ENCODE measurements at places on chromosomes 7 and 10. TPM values are rescaled to one million over a fixed set of nuclear protein-coding genes. Genes with fewer than 3 reads are reported as not detected.

- no peak for DNase-seq
These were observed 56.3 kb downstream of the WDFY4 start for GRCh38 chr10:48740988-48741387.

The ZC3HAV1L gene
- 9.0 TPM for total RNA-seq

DNA sequence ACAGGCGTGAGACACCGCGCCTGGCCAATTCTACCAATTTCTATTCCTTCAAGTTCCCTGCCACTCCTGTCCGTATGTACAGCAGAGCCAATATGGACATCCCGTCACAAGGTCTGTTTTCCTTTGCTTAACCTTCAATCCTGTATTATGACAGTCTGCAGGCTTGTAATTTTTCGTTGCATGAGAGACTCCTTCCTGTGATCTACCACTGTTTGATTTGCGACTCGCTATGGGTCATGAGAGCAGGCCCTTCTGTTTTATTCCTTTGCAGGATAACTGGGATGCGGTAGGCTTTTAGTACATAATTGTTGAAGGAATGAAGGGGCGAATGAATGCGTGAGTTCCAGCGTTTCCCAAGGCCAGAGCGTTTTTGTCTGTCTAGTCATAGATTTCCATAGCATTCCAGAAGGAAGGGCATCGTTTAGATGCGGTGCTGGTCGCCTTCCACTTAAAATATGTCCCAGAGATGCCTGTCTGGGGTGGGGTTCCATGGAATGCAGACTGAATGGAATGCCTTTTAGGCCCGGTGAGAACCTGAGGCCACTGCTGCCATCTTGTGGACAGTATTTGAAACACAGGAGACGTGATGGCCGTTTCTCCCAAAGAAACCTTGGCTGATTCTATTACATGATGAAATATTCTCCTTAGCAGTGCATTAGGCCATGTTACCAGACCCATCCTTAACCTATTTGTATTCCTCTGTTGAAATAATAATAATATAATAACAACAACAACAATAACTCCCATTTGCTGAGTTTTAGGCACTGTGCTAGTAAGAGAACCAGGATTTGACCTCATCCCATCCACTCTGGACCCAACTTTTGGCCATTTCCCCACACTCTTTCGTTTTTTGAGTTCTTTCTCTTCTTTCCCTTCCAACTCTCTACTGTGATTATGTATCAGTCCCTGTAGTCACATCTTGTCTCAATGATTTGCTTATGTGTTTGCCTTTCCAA, 193.2 kb downstream of the MYOF start:
- peak; percentile 85 for DNase-seq

The ACSL5 gene
- total RNA-seq: 34.1 TPM

DNA sequence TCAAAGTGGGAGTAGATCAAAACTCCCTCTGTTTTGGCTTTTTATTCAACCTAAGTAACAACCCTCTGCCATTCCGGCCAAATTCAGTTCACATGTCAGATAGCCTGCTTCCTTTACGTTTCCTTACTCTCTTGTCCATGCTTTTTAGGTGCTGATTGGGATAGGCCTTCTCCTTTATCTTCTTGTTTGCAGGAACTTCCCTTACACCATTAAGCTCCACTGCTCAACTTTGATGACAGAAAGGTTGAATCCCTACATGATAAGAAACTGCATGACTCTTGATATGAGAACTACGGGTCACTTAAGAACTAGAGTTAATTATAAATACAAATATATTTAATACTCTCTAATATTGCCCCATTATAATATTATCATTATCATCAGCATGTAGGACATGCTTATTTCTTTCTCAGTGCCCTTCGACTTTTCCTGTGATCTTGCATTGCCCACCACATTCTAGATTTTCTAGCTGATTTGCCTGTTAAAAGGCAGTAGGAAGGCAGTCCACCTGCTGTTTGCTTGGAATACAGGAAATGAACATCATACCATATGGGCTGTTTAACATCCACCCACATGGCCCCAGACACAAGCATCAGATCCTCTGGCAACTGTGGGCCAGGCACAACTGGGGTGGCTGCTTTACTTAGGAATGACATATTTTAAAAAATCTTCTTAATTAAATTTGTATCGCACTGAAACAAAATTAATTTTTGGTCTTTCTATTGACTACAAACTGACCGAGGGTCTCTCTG, 59.7 kb upstream of the CCDC6 start:
- DNase-seq: no peak

The BTBD16 gene
- 1.2 TPM for total RNA-seq

The OR2A12 gene
- total RNA-seq: not detected

The WNT8B gene
- total RNA-seq: not detected

- DNase-seq: no peak
These were observed 46.1 kb upstream of the APBB1IP start for GRCh38 chr10:26391701-26392695.

DNA sequence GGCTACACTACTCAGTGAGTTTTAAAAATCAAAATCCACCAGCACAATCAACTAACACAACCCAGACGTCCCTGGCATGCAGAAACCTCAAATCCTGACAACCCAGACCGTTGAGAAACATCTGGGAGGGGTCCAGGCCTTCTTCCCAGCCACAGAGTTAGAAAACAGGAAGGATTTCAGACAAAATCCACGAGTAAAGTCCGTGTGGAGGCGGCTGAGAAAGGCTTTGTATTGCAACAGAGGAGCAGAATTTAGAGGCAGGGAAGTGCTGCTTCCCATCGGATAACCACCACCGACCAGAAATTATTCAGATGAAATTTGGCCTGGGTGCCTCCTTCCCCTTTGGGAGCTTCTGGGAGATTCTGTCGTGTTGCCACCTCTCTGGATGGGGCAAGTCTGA, 61.5 kb downstream of the TNS3 start:
- peak; percentile 78 for DNase-seq

- no peak for DNase-seq
These were observed 101.8 kb upstream of the ELMO1 start for GRCh38 chr7:37550426-37550825.

- DNase-seq: no peak
These were observed 59.7 kb downstream of the CAMK2B start for GRCh38 chr7:44265728-44266127.

- DNase-seq: no peak
These were observed 1.3 kb upstream of the SCD start for GRCh38 chr10:100345570-100346330.

The LRRD1 gene
- not detected for total RNA-seq

The DIP2C gene
- total RNA-seq: 31.5 TPM

The ENO4 gene
- total RNA-seq: 0.20 TPM

GRCh38 chr7:101860316-101861217, 43.1 kb downstream of the CUX1 start:
- no peak for DNase-seq

The TLX1 gene
- total RNA-seq: not detected

DNA sequence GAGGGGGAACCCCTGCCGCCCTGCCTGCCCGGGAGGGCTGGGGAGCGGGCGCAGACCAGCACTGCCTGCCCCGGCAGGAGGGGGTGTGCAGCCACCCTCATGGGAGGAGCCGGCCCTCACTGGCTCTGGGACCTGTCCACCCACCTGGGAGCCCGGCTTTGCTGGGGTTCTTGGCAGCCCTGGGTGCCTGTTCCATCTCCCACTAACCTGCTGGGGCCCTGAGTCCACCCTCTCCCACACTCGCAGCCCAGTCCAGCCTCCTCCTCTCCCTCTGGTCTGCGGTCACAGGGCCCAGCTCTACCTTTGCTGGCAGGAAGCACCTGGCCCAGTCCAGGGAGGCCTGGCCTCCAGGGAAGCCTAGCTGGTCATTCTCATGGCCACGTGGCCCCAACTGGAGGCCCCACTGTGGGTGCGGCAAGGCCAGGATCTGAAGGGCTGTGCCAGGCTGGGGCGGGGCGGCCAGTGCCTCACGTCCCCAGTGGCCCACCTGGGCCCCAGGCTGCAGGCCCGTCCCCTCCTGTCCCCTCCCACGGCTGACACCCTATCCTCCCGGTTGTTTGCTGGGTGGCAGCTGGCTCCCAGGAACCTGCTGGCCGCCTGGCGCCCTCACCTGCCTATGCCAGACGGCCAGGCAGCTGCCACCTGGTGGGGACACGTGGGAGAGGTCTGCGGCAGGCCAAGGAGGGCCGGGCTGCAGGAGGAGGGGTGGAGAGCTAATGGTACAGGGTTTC, at the start of gene TMEM184A:
TSS of gene TMEM184A (minus strand) at position 393 of the 731 bp plus-strand sequence. CDS start 721 bp downstream, outside the sequence.
- DNase-seq: peak; percentile 92

GRCh38 chr10:14039968-14040668, 290.6 kb downstream of the FRMD4A start:
- no peak for DNase-seq

DNA sequence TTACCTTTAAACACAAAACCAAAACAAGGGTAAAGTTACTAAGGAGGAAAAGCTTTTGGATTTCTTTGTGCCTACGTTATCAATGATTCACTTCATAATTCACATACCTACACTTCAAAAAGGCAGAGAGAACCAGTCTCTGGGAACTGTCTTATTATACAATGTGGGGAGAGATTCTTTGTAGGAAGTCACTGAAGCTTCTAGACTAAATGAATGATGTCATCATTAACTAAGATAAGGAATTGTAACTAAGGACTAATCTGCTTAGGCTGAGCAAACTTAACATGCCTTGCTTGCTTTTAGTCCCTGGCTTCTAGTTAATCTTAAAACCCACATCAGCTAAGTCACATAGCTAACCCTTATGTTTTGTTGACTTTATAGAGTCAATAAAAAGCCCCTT, 771.2 kb downstream of the NXPH1 start:
- no peak for DNase-seq

DNA sequence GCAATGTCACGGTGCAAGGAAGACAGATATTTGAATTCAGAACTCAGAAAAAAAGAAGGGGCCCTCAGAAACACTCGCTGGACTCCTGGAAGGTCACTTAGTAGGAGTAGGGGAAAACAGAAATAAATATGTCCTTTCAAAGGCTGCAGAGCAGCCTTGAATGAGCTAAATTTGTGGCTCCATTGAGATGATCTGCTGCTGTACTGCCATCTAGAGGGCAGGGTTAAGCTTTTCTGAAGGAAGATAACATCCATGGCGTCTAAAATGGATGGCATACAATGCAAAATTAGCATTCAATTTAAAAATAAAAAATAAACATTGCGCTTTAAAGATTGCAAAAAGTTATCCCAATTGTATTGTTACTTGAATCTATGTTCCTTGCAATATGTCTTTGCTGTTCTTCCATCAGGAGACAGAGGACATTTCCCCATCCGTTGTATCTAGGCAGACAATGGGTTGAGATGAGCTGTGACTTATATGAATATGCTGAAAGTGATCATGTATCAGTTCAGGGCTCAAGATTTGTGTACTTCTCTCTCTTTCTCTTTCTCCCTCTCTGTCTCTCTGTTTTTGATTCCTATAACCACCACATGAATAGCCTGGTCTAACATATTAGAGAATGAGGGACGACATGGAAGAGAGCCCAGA, 642.2 kb downstream of the SH2D4B start:
- DNase-seq: no peak

The WNT16 gene
- 0.17 TPM for total RNA-seq

DNA sequence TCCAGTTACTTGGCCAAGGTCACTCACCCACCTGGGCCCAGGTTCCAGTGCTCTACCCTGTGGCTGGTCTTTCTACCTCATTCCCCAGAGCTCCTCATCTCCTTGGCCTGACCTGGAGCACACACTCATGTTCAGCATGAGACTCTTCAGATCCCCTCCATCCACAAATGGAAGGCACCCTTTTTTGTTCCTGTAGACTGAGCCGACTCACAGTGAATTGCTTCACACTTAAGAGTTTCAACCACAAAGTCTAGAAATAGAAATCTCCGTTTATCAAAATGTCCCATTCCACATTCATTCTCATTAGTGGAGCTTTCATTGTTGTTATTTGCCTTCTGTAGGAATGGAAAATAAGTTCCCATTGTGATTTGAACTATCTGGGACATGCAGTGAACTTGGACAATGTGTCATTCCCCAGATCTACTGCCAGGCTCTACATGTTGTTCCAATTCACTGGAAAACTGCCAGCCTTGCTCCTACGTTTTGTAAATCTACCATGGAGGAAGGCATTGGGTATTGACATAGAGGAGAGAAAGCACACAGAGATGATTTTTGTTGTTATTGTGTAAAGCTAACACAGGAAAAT, 125.3 kb upstream of the CELF2 start:
- no peak for DNase-seq

- DNase-seq: no peak
These were observed 479.2 kb downstream of the HTR7 start for GRCh38 chr10:90378524-90379076.

The CPA4 gene
- total RNA-seq: 0.43 TPM

- DNase-seq: no peak
These were observed 68.5 kb upstream of the BMPER start for GRCh38 chr7:33836797-33837355.

- DNase-seq: no peak
These were observed 19.1 kb downstream of the AUTS2 start for GRCh38 chr7:69617364-69617763.

DNA sequence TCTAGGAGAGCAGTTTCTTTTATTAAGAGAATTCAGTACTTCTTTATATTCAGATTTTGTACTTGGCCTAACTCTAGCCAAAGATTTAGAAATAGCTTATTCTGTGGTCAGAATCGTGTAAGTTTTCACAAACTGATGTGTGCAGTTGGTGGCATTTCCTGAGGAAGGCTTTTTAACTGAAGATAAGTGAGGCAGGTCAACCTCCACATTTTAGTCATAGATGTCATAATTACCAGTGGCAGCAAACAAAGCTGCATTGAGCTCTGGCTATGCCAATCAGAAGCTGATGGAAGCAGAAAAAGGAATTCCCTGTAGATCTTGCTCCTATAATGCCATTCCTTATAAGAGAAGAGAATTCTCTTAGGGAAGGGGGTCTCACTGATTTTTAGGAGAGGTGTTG, 141.3 kb upstream of the SP8 start:
- no peak for DNase-seq

The DNAH11 gene
- total RNA-seq: 0.12 TPM

DNA sequence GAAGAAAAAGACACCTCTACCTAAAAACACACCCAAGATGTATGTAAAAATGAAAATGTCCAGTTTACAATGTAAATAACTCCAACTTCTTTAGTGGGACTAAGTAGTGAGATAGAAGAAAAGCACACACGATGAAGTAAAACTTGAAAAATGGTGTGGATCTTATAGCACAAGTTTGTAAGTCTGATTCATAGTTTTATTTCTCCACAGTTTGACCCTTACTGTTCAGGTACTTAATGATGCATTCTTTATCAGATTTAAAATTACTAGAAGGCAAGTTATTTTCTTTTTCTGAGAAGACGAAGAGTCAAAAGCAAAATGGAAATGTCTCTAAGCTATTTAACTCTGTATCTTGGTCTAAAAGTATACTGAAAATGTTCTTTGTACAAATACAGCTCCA, 6.1 kb downstream of the NAMPT start:
- no peak for DNase-seq

The LMOD2 gene
- not detected for total RNA-seq

- no peak for DNase-seq
These were observed 282.1 kb downstream of the CCDC3 start for GRCh38 chr10:12719365-12719764.
